ENCODE measurements at places on chromosomes 16 and 17.

DNA sequence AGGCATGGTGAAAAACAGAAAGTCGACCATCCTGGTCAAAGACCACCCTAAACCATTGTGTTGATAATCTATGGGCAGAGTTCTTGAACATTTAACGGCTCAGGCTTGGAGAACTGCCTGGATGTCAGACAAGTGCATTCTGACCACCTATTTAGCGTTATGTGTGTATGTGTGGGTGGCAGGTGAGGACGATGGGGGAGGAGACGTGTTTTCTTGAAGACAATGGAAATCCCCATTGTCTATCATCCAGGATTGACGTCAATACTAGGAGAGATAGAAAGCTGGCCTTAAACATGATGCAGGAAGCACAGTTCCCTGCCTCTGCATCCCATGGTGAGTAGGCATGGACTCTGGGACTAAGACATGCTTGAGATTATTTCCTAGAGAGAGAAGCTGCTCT is 157.4 kb upstream of the MAF start:
- no peak for DNase-seq

- DNase-seq: peak; percentile 42
Measured at GRCh38 chr17:4903051-4903818, at the start of gene CHRNE. CHRNE (minus strand) TSS chr17:4903098; CDS start chr17:4903063, 35 bp downstream.

DNA sequence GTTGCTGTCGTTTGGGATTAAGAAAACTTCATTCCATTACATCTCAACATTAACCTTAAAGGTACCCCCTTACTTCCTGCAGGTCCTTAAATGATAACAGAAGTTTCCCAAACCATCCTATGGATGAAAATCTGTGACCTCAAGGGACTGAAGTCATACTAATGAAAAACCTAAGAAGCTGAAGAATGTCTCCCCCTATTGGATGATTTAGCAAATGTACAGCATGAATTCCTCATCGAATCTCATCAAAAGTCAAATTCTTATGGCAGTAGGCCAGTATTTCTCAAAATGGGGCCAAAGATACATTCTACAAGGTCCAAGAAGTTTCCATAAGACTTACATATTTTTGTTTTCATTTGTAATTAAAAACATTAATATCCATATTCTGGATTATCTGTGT is 13.5 kb downstream of the SCO1 start:
- no peak for DNase-seq

- no peak for DNase-seq
Measured at GRCh38 chr17:31829649-31830048, 29.4 kb downstream of the COPRS start.

DNA sequence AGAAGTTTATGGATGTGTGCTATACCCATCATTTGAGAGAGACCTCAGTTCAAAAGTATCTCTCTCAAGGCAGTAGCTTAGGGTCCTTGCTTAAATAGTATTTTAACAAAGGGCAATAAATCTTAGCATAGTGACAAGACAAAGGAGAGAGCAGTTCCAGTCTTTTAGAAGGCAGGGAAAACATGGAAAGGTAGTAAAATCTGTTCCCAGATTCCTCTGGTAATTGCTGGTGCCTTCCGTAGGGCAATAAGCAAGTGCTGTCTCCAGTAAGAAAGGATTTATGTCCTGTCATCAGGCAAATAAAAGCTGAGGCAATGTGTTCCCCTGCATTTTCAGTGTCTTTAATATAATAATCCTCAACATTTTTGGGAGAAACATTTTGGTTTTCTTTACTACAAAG is 149.0 kb upstream of the MPHOSPH6 start:
- no peak for DNase-seq

All from stimulated activated CD4-positive, alpha-beta T cell treated with anti-CD3 and anti-CD28 coated beads, Interleukin-1b, Interleukin-23, amount 100 ng/mL, for 1 hour (primary cell).